ENCODE measurements at places on chromosomes 5 and 9.

DNA sequence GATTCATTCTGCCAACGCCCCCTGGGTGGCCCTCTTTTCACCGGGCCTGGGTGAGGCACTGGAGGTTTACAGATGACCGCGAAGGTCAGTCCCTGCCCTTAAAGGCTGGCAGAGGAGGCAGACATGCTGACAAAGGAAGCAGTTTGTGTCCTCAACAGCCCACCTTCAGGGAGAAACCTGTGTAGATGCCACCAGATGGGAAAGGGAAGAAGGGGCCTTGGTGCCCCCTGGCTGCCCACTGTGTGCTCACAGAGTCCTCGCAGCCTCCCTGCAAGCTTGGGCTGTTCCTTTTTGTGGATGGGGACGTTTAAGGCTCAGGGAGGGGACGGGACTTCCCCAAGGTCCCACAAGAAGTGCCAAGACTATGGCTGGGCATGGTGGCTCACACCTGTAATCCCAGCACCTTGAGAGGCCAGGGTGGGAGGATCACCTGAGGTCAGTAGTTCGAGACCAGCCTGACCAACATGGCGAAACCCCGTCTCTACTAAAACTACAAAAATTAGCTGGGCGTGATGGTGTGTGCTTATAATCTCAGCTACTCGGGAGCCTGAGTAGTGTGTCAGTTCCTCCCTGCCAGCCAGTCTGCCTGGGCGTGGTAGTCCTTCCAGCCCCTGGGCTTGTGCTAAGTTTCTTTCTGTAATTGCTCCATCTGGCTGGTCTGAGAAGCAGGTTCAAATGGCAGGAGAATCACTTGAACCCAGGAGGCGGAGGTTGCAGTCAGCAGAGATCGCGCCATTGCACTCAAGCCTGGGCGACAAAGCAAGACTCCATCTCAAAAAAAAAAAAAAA, 36.2 kb downstream of the NEK6 start:
- no peak for DNase-seq

GRCh38 chr5:142836048-142836447, 65.9 kb downstream of the ARHGAP26 start:
- DNase-seq: no peak

DNA sequence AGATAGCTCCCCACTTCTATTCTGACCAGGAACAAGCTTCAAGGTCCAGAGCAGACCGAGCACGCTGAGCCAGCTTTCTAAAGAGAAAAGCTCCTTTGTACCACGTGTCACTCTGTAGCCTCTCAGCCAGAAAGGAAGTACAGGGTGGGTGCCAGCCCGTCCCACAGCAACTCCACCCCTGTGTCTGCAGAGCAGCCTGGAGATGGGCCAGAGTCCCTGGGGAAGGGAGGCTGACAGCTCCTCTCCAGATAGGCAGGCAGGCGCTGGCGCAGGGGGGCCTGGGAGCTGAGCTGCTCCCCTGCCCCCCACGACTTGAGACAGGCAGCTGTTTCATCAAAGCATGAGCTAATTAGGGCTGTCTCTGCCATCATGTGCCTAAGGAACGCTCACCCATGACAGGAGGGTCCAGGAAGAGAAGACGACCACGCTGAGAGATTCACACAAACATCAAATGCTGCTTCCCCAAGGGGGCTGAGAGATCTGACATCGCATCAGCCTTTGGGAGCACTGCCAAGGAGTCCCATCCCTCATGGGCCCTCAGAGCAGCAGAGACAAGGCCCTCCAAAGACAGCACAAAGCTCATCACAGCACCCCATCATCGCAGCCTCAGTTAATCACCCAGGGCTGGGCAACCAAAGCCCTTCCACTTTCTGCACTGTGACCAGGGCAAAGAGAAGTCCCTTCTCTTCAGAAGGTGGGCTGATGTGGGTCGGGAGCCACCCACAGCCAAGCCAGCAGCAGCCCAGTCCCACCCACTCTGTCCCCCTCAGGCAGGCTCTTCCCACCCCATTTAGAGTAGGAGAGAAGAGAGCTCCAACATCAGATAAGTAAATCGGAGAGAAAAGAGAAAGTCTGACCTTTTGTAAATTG, 78.5 kb upstream of the LRRTM2 start:
- DNase-seq: no peak

GRCh38 chr5:76111477-76112174, 28.4 kb downstream of the SV2C start:
- no peak for DNase-seq

DNA sequence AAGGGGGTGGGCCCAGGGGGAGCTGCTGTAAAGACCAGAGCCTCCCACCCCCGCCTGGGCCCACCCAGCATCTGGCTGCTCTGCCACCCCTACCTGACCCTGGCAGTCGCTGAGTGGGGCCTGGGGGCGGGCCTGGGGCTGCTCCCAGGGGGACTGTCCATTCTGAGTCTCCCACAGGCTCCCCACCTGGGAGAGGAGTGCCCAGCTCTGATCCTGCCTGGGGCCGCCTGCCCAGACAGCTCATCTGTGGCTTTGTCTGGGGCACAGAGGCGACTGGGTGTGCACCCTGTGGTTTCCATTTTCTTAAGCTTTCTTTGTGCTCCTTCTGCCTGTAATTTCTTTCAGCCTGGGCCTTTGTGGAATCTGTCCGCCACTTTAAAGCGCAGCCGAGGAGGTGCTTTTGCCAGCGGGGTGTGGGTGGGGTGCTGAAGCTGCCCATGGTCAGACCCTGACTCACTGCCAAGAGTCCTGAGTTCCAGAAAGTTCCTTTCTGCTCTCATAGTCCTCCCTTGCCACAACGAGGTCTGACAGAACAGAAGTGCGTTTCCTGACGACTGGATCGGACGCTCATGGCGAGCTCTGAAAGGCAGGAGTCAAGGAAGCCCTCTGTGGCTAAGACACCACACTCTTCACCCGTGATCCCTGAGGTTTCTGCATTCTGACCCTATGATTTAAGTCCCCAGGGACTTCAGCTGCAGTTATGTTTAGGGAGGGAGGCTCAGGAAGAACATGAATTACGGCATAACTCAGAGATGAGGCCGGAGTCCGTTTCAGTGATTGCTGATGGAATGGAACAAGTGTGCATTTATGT, 225.0 kb downstream of the FANCC start:
- DNase-seq: no peak

DNA sequence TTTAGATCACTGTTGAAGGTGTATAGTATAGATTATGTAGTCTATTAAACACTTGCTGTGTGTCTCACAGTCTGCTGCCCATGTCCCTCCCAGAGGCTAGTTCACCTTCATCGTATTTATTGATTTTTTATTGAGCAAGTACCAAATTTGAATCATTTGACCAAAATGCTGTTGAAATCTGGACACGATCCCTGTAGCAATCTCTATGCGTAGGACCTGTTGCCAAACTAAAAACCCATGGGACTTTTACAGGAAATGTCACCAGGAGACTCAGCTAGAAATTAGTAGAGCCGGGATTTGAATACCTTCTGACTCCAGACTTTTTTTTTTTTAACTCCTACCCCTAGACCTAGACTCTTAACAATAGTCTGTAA, 17.5 kb downstream of the SLC31A1 start:
- no peak for DNase-seq

DNA sequence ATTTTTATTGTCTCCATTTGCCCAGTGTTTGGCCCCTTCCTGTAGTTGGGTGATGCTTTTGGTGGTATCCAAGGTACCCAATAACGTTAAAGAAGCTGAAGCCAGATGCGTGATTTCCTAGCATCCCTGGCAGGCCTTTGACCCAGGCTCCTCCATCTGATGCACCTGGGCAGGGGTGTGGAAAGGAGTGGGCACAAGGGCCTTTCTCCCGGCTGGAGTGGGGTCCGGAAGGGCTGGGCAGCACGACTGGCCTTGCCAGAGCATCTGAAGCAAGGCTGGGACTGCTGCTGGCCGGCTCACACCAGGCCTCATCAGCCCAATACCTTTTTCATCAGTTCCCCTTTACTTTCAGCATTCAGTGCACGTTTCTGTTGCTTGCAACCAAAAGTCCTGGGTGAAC, 220.2 kb downstream of the FANCC start:
- no peak for DNase-seq

DNA sequence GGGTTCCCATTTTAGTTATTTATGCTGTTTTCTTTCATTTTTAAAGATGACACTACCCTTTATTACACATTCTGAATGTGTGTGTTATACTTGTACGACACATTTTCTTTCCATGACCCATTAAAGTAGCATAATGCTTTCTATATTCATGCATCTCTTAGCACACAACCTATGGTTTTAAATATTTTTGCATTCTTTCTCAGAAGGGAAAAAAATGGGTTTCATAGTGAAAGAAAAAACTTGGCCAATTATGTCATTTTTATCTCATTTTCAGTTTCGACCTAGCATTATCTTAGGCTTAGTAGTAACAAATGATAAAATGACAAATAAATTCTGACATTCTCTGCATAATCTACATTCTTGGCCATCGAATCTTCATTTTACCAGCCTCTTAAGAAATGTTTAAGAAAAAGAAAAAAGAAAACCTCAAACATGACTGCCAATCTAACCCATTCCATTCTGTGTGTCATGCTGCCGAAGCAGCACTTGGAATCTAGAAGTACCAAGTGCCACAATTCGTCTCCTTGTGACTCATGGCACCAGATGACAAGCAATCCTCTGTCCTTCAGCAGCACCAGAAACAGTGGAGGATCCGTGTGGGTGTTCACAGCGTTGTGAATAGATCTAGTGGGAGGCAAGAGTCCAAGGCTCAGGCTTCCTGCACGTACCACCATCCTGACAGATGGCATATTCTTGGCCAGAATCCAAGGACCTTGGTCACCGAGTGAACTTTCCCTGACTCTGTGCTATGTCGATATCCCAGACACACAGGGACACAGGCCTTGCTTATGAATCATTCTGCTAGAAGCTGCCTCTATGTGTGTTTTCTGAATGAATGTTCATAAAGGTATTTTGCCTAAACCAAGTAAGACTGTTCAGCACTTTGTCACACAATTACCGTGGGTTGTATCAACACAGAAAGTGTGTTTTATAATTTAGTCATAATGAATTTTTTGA, 502.7 kb downstream of the NR2F1-AS1 start:
- no peak for DNase-seq

DNA sequence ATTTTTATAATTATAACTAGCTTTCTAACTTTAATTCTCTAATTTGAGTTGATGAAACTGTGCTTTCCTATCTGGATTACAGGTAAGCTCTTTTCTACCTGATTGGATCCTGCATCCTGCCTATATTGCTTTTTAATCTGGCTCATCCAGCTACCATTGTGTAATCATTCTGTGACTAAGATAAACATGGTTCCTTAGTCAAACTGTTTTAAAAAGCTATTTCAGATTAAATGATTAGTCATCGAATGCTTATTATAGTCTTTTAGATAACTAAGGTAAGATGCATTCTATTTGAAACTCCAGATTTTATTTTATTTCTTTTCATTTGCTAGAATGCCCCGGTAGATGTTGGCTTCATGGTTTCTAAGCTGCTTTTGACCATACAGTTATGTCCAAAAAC, 50.7 kb downstream of the ICE1 start:
- DNase-seq: no peak

DNA sequence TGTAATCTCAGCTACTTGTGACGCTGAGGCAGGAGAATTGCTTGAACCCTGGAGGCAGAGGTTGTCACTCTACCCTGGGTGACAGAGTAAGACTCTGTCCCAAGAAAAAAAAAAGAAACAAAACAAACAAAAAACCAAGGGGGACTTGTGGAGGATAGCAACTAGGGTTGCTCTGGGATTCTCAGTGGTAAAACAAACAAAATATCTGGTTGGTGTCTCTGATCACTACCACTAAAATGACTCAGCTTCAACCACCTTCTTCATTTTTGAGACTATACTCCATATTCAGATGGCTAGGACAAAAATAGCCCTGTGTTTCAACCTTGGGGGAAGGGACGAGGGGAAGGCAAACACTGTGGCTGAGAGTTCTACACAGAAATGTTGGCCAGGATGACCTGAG, 110.3 kb downstream of the ARRDC3 start:
- DNase-seq: no peak

DNA sequence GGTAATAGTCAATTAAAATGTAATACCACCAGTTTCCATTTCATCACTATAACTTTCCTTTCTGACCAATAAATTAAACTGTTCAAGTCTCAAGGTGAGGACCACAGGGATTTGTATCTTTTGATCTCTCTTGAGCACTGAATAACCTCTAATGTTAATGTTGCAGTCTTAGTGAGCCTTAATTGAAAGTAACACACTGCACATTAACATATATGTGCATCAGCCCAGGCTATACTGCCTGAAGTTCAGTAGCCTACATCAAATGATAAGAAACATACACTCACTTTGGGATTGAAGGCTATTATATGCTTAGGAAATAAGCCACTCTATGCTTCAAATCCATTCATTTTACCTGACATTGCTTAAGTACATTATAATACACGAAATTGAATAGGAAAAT, 311.0 kb upstream of the DAP start:
- DNase-seq: no peak

GRCh38 chr5:10214041-10214440, 35.6 kb downstream of the ATPSCKMT start:
- DNase-seq: no peak

GRCh38 chr5:168215646-168216045, 75.8 kb upstream of the WWC1 start:
- no peak for DNase-seq

GRCh38 chr5:17396247-17396646, 101.8 kb upstream of the TAF11L2 start:
- no peak for DNase-seq

DNA sequence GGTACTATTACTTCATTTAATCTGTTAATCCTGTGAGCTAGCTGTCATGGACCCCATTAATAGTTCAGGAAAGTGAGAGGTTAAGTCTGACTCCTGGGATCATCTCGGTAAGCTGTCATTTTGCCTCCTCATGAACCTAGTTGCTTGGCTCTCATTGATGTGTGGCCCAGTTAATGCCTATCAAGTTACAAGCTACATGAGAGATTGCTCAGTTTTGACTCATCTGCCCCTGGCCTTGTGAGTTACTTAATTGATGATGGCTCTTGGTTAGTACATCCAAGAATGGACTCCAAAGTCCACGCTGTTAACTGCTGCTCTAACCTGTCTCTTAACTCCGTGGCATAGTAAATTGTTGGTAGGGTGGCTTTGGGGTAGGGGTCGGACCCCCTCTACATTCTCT, 23.9 kb downstream of the LARP1 start:
- no peak for DNase-seq

GRCh38 chr5:71882826-71883741, 164.0 kb downstream of the CARTPT start:
- no peak for DNase-seq

DNA sequence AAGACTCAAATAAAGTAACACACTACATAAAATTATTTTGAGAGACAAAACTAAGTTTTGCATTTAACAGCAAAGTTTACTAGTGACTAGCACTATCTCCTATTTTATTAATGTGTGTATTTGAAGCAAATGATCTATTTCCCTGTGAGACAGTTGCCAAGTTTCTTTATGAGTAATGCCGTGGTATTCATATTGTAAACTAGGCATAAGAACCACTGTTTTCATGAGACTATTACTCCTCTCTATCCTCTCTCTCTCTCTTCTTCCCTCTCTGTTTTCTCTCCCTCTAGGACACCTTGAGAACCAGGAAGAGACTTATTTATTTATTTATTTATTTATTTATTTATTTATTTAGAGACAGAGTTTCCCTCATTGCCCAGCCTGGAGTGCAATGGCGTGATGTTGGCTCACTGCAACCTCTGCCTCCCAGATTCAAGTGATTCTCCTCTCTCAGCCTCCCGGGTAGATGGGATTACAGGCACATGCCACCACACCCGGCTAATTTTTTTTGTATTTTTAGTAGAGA, 61.1 kb downstream of the MLANA start:
- DNase-seq: no peak
